HTR-8/SVneo (cell line): ENCODE measurements at places on chromosomes 3 and 15.

GRCh38 chr15:99321468-99321867 is 70.2 kb downstream of the LRRC28 start:
- DNase-seq: no peak

- DNase-seq: no peak
Observed at GRCh38 chr3:115710799-115711198, 87.5 kb downstream of the GAP43 start.

DNA sequence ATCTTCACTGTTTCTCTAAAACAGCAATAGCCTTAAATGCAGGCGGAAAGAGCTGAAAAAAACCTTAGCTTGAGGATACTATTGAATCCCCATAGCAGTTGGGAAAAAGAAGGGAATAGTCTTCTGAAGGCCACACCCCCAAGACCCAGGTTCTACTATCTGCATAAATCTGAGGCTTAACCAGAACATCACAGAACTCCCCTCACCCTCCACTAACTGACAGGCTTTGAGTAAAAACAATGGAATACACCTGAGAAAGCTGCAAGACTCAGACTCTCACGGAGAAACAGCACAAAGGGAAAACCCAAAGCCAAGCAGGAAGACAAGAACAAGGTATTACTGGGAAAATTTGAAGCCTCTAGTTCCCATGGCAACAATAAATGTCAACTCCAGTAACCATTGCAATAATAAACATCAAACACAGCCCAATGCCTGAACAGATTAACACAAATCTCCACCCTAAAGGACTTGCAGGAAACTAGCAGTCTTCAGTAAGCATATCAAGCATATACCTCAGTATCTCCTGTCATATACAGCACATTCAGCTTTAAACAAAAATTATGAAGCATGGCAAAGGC is 56.4 kb downstream of the TMCC1 start:
- no peak for DNase-seq

- DNase-seq: no peak
Observed at GRCh38 chr3:107919239-107919638, 171.6 kb downstream of the CD47 start.

- DNase-seq: peak; percentile 36
Observed at GRCh38 chr3:160697637-160698380, 20.8 kb downstream of the ARL14 start.

- DNase-seq: no peak
Observed at GRCh38 chr15:40737048-40737447, 18.0 kb downstream of the RMDN3 start.

- DNase-seq: no peak
Observed at GRCh38 chr3:9727041-9727595, 4.4 kb upstream of the BRPF1 start.

- DNase-seq: no peak
Observed at GRCh38 chr3:101972430-101973162, 123.3 kb downstream of the NFKBIZ start.

GRCh38 chr15:45731343-45731742 is 96.5 kb downstream of the SQOR start:
- no peak for DNase-seq

DNA sequence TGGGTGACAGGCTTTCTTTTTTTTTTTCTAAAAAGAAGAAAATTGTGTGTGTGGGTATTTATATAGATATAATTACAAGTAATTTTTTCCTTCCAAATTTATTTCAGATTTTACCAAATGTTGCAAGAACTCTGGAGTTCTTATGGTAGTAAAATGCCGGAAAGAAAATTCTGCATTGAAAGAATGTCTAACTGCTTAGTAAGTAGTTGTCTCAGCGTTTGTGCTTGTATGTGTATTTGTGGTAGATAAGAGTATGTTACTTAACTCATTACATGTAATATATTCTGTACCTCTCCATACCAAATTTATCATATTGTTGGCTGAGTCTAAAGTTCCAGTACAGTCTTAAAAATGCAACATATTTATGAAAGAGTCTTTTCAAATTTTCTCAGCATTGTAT is 32.3 kb upstream of the ZCWPW2 start:
- no peak for DNase-seq

GRCh38 chr3:197846491-197846890 is 55.4 kb downstream of the LRCH3 start:
- no peak for DNase-seq

DNA sequence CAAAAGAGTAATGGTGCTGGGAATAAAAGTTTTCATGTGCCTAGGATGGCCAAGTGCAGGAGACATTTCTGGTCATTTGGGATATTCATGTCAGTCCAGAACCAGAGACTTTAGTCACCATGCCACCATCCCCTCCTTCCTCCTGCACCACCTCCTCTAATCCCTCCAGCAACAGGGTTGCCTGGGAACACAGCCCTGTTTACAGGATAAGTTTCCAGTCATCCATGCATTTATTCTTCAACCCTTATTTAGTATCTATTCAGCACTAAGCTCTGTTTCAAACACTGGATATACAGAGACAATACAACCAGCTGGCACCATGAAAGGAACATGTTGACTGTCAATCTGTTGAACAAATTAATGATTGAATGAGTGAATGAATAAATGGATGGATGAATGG is 211.7 kb downstream of the CLSTN2 start:
- DNase-seq: no peak

DNA sequence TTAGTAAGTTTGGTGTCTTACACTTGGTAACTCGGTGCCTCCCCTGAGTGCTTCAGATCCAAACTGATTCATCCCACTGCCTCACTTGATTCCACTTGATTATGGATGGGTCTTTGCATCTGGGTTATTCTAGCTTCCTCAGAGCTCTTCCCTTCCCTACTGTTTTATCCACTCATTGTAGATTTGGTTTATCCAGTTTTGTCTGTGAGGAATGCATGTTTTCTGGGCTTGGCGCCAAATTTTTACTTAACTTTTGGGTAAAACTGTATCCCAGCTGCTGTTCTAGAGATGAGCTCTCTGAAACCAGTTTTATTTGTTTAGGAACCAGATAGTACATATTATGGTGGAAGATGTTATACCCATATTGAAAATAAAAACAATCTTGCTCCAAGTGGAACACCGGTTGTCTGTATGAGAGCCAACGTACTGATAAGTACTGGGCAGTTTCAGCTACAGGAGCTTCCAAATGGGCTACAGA is 20.9 kb downstream of the RAD54L2 start:
- DNase-seq: no peak

DNA sequence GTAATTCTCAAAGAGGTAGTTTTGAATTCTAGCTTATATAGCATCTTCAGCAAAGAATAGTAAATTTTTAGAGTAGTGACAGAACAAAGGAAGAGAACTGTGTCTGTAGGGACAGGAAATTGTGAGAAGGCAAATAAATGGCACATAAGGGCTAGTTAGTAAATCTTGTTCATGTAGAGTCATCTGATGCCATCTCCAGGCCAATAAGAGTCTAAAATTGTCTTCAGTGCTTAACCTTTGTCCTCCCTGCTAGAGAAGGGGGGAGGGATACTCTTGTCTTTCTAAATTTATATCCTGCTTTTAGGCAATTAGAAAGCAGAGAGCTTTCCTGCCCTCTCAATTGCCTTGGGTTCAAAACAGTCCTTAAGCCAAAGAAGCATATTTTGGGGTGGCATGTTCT is 87.0 kb upstream of the DNAJC19 start:
- DNase-seq: no peak

- no peak for DNase-seq
Observed at GRCh38 chr15:55853134-55853533, 110.2 kb upstream of the PRTG start.

- DNase-seq: no peak
Observed at GRCh38 chr3:169841171-169841570, 28.5 kb upstream of the LRRC34 start.

- no peak for DNase-seq
Observed at GRCh38 chr15:37678124-37678523, 256.3 kb upstream of the TMCO5A start.

DNA sequence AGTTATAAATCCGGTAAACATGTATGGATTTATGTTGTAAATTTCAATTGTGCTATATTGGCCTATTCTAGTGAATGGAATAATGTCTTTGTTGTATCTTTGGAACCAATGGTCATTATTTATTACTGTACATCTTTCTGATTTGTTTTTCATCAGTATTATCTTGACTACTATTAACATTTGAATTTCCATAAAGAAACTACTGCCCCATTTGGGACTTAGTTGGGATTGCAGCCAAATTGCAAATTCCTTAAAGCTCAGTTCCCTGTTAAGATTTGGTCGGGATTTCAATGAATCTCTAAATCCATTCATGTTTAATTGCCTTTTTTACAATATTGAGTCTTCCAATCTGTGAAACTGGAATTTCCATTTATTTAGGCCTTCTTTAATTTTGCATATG is 822.4 kb upstream of the CADM2 start:
- DNase-seq: no peak

GRCh38 chr3:73516631-73517030 is 108.1 kb downstream of the PDZRN3 start:
- no peak for DNase-seq

DNA sequence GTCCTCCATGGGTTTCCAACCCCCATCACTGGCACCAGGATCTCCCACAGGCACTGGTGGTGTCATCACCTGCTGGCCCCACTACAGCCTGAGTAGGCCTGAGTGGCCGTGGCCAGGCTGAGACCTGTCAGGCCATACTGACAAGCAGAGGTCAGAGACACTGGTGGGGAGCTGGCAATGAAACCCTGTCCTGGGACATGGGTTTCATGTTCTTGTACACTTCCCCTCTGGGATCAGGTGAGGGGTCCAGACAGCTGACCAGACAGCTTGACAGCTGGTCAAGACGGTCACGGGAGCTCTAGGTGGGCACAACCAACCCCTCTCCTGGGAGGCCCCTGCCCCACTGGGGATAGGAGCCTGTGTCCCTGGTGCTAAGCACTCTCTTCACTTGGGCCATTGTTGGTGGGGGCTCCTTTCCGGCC is 13.1 kb downstream of the ZBTB47 start:
- DNase-seq: no peak

DNA sequence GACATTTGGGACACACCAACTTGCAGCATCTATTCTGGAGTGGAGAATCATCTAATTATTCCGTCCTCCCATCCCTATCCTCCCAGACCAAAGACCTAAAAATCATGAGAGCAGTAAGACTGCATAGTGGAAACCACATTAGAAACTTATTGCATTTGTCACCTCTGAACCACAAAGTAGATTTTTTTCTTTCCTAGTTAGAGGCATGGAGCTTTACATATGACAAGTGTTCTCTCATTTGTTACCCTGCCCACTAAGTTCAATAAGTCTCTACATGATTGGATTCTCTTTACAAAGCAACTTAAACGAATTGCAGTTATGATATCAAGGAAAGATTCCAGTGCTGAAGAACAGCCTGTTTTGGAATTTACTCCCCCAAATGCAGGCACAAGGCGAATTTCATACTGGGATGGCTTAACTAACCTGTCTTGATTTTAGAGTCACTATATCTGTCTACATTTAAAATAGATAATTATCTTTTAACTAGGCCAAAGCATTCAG is 42.3 kb upstream of the LRRFIP2 start:
- no peak for DNase-seq

DNA sequence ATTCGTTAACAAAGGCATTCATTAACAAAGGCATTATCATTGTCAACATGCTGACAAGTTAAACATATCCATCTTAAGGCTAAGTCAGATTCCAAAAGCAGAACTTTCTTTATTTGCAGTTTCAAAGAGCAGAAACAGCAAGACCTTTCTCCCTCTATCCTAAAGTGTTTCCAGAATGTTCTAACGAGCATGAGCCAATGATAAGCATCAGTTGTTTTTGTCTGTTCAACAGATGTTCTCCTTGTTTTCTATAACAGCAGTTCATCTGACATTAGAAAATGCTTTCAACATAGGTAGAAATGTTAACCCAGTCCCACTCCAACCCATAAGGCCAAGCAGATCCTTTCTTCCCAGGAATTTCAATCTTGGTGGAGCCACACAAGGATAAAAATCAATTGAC is 77.6 kb upstream of the POMGNT2 start:
- DNase-seq: no peak

DNA sequence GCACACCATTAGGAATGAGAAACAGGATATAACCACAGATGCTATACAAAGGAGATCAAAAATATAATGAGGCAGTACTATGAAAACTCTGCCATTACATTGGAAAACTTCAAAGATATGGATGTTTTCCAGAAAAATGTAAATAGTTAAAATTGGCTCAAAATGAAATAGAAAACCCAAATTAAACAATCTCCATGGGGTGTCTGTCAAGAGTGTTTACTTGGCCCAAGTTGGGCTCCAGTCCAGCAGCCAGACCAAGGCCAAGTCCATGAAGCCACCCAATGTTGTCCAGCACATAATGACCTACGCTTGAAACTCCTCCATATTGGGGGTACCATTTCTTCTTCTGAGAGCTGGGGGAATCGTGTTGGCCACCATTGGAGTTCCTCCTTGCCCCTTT is 37.1 kb downstream of the CTXND1 start:
- no peak for DNase-seq

- DNase-seq: no peak
Observed at GRCh38 chr15:92749946-92750345, 94.4 kb upstream of the FAM174B start.

- no peak for DNase-seq
Observed at GRCh38 chr3:81268526-81268925, 492.9 kb downstream of the GBE1 start.
